Activated effector memory CD4-positive, alpha-beta T cell treated with anti-CD3 and anti-CD28 coated beads, Interleukin-2, amount 50 U/mL, for 16 hours (primary cell): ENCODE measurements at places on chromosomes 12 and 14.
A peak's percentile ranks its signal among the peaks of the same experiment; 100 is the strongest.

GRCh38 chr12:131076791-131077747 is 123.4 kb downstream of the ADGRD1 start:
- DNase-seq = peak; percentile 56

DNA sequence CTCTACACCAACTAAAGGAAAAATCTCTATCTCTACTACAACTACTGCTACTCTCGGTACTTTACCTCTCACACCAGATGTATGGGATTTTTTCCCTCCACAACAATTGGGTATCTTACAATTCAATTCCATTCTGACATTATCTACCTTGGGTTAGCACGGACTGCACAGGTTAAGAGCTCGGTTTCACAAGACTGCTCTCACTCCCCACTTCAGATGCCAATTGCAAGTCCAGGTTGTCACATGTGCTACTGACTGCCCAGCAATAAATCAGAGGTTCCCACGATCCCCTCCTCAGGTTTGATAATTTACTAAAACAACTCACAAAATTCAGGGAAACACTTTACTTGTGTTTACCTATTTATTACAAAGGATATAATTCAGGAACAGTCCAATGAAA is 58.0 kb downstream of the OVCH1 start:
- DNase-seq = no peak

DNA sequence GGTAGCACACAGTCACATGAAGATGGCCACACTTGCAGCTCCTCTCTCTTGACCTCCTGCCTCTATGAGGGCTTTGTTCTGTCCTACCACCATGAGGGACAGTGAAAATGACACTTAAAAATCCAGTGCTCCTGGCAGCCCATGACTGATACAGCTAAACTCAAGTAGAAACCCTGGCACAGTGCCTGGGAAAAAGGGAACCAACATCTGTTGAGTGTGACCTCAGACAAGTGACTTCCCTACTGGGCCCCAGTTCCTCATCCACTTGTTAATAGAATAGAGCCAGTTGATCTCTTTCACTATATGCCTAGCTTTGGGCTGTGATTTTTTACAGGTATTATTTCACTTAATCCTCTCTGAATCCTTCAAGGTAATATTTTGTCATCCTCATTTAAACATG is 4.8 kb downstream of the GUCY2C start:
- no peak for DNase-seq

- no peak for DNase-seq
Measured at GRCh38 chr14:83894568-83894967, 1635.4 kb upstream of the FLRT2 start.

DNA sequence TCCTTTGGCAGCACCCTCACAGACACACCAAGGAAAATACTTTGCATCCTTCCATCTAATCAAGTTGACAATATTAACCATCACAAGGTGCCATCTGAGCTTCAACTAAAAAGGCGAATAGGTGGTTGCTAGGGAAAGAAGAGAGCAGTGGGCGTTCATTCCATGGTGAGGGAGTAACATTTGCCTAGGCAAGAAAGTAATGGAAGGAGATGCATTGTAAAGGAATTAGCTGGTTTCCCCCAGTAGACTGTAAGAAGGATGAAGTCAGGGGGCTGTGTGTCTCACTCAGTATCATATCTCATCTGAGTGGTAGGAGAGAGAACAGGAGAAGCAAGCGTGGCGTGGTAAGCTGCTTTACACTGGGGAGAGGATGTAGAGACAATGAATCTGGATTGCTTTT is 34.7 kb downstream of the AKAP6 start:
- DNase-seq = no peak
